ENCODE measurements at places on chromosomes 16 and 17.

DNA sequence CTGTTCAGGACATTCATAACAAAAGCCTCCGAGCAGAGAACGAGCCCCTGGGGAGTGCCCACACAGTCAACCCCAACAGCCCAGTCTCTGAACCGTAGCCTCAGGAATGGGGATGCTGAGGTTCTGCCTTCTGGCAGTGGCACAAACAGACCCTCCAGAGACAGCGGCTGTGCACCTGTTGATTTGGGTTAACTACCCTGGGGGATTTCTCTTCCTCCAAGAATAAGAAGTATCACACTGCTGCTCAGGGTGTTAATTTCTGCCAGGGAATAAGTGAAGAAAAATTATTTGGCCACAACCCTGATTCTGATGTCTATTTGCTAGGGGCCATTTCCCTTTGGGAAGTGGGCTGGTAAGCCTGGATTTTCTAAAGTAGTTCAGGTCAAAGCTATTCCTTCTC lies 51.0 kb upstream of the PIRT start:
- DNase-seq = no peak

DNA sequence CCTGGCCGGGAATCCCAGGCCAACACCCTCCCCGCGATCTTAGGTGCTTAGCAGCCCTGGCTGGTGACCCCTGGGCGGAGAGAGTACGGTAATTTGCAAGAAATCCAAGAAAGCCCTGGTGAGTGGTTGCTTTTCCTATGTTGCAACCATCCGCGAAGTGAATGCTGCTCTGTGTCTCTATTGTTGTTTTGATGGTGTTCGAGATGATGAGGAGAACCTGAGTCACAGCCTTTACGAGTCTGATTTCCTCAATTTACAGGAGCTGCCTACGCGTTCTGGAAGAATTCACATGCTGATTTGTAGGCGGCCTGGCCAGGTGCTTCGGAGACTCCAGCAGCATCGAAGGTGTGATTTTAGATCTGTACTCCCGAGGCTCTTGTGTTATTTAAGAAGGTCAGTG lies 63.3 kb downstream of the TMEM235 start:
- no peak for DNase-seq

GRCh38 chr16:61390965-61391637 lies 645.1 kb downstream of the CDH8 start:
- no peak for DNase-seq

DNA sequence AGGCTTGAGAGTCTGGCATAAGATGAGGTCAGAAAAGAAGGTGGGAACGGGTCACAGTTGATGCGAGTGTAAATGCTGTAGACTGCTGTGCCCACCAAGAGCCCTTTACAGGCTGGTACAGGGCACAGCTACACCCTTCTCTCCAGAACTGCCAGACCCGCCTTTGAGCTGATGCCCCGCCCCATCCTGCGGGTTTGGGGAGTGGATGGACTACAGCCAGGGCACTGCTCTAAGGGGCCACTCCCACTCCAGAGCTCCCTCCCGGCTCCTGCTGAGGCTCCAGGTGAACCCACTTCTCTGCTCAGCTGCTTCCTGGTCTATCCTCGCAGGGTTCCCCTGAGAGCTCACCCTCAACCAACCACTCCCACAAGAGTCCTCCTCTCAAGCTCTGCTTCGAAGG lies 12.3 kb downstream of the MEIOB start:
- DNase-seq = no peak

- DNase-seq = no peak
Observed at GRCh38 chr17:30358055-30358760, 20.5 kb upstream of the CPD start.

- no peak for DNase-seq
Observed at GRCh38 chr16:20675488-20676267, 21.8 kb downstream of the ACSM1 start.

- no peak for DNase-seq
Observed at GRCh38 chr16:29675811-29676643, 3.0 kb upstream of the QPRT start.

- no peak for DNase-seq
Observed at GRCh38 chr17:59172436-59173004, 17.0 kb downstream of the PRR11 start.

GRCh38 chr17:79623786-79624717 lies 13.2 kb upstream of the RBFOX3 start:
- DNase-seq = no peak

- DNase-seq = no peak
Observed at GRCh38 chr16:52051414-52052172, 495.4 kb downstream of the TOX3 start.

- no peak for DNase-seq
Observed at GRCh38 chr17:55817397-55817709, 66.5 kb downstream of the PCTP start.
